NCI-H1105 treated with DMSO at 0.1 percent for 48 hours (cell line): ENCODE measurements at places on chromosomes 2 and 18.

- no peak for DNase-seq
These were observed 23.5 kb upstream of the PMAIP1 start for GRCh38 chr18:59876310-59876626.

- DNase-seq = no peak
These were observed 71.3 kb downstream of the VWA3B start for GRCh38 chr2:98158305-98158704.

DNA sequence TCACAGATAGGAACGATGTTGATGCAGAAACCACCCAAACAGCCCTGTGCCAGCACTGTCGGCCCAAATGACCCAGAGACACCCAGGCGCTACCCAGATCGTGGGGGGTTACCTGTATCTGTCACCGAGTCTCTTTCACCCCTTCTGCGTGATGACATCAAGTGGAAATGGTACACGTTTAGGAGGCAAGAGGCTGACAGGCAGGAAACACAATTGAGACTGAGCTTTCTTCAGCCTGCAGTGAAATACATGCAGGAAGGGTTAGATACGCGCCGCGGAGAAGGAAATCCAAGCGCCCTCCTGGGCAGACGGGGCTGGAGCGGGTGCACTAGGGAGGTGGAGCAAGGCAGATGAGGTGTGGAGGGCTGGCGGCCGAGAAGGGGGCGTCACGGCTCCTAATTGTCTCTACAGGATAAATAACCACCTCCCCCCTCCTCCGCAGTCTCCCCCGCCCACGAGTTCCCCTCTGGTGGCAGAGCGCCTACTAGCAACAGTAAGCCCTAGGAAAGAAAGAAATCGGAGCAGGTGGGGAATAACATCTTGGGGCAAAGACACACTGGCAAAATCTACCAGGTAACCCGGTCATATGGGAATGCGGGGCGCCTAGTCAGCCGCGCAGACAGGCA, at the start of gene RNF152:
TSS of gene RNF152 (minus strand) at position 325 of the 626 bp plus-strand sequence. CDS start 76,544 bp downstream, outside the sequence.
- peak; percentile 76 for DNase-seq

DNA sequence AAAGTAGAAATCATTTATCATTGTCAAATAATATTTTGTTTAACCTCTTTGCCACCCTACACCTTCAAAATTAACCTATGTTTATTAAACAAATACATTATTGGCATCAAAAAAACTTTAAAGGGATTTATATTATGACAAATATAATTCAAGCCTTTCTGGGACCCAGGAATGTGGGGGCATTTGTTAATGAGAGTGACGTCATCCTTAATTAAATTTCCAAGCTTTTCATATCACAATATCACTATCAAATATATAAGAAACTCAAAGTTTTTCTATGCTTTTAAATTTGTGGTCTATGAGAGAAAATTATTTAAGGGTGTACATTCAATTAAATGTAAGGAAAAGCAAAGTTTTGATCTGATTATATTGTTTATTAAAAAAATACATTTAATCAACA, 307.4 kb upstream of the POU3F3 start:
- DNase-seq = no peak

GRCh38 chr2:172215172-172215935, 112.7 kb upstream of the DLX2 start:
- DNase-seq = no peak

DNA sequence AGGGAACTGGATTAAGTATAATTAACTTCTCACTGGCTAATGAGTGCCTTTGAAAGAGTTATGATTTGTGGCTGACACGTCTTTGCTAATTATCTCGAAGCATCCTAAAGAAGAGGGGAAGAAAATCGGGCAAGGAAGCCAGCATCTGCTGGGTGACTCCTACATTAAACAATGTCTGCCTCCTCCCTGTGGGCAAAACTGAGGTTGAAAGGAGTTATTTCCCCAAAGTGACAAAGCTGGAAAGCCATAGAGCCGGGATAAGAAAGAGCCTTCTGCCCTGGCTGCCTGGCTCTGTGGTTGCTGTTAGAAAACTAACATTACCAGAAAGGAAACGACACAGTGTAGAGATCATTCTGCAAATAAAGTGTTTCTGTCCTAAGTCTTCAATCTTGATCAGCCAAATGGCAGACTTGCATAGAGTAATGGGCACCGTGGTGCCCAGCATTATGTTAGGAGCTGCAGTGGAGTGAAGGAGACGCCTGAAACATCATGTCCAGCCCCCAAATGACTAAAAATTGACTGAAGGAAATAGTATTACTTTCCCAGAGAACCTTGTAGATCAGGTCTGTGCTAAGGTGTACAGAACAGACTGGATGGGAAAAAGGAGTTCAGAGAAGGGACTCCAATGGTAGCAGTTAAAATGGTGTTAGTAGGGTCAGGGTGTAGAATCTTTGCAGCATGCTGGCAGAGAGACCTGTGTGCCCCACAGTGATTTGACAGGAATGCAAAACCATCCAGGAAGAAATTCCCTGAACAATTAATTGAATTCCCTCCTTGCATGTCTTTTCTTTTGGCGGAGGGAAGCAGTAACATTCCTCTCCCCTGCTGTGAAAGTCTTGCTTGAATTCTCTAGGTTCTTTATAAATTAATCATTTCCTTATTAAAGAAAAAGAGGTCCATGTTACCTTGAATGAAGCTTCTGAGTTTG, 44.4 kb downstream of the ALPK2 start:
- DNase-seq = peak; percentile 21

GRCh38 chr2:69272803-69273471, 114.1 kb downstream of the GFPT1 start:
- DNase-seq = no peak

GRCh38 chr2:68466361-68466777, 725 bp downstream of the FBXO48 start:
- no peak for DNase-seq

DNA sequence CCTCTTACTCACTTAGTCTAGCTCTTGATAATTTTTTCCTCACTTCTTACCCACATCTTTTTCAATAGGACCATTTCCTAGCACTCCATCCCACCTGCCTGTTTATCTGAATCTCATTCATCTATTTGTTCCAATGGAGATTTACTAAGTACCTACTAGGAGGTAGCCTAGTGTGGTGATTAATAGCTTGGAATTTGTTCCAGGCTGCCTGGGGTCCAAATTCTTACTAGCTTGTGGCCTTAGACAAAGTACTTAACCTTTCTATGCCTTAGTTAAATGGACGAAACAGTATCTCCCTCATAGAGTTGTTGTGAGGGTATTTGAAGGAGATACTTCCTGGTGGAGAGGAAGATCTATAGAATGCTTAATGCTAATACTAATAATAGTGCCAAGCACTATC, 42.9 kb upstream of the SERTAD2 start:
- DNase-seq = no peak

DNA sequence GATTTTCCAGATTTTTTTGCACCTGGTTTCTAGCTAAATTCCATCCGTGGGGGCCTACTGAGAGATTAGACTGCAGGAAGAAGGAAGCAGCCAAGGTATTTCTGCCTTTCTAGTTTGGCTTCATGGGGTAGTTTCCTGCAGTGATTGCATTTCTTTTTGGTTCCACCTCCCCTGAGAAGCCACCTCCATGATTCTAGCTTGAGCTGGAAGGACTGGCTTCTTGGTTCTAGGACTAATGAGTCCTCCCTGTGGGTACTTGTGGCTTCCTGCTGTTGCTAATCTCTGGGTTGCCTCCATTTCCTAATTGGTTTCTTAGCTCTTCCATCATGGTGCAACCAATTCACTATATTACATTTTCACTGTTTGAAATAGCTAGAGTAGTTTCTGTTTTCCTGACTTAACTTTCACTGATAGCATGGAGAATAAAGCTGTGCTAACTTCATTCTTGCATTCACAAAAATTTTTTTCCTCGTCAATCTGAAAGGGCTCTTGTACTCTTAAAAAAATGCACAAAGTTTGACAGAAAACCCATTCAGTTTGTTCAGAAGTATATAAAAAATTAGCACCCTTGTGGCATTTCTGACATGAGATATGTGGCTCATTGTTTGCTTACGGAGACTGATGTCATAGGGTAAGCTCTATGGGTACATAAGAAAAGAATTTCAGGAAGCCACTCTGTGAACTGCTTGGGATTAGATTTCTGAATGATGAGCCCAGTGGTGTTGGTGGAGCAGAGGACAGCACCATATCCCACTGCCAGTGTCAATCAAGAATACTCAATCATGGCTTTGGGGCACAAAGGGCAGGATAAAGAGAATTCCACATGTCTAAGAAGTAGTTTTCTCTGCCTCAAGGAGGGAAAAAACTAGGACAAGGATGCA, 242.8 kb upstream of the RBMS1 start:
- DNase-seq = no peak

DNA sequence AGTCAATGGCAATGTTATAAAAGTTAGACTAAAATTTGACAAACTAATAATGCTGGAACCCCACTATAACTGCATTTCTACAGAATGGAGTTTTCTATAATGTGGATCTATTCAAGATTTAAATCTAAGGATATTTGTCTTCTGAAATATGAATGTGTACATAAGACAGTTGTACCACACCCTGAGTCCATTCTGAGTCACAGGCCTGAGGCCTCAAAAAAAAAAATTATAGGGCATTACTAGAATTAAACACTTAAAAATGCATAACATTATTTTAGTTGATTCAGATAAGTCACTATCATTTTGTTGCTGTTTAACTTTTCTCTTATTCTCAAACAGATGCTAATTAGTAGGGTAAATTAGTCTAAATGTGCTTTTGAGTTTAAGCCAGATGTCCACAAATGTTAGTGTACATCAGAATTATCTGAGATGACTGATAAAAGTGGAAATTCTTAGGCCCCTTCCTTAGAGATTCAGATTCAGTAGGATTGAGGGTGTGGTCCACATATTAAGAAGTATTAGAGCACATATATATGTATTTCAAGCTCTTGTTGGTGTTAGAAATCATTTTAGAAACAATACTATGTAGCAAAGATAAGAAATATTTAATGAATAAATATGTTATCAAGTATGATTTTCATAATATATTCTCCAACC, 42.4 kb upstream of the COL5A2 start:
- DNase-seq = no peak

- DNase-seq = no peak
These were observed 85.4 kb upstream of the CABLES1 start for GRCh38 chr18:23049698-23050373.

DNA sequence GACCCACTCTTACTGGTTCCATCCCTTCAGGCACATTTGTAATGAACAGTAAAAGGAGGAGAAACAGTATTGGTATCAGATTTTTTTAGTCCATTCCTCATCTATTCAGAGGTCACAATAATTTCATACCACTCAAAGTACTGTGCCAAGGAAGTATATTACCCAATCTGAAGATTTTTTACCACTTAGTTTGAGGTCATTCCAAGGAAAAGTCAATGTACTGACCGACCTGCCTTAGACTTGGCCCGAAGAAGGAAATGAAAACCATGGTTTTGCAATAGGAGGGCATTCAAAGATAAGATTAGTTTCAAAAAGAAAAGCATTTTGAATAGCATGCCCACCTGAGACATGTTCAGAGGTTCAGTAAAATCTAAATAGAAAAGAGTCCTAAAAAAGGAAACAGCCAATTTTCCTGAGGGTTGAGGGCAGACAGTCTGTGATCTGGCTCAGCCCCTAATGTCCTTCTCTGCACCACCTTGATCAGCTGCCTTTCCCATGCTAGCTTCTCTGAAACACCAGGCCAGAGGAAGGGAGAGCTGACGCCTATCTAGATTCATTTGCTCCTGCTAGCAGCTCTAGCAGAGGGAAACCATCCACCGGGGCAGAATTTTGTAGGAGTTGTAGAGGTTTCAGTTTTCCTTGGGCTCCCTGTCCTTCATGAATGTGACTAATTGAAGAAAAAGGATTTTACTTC, 107.3 kb upstream of the FZD5 start:
- no peak for DNase-seq

- peak; percentile 32 for DNase-seq
These were observed 1342.7 kb upstream of the PIK3C3 start for GRCh38 chr18:40612356-40612755.

GRCh38 chr2:205245001-205245400, 437.3 kb upstream of the NRP2 start:
- DNase-seq = no peak

DNA sequence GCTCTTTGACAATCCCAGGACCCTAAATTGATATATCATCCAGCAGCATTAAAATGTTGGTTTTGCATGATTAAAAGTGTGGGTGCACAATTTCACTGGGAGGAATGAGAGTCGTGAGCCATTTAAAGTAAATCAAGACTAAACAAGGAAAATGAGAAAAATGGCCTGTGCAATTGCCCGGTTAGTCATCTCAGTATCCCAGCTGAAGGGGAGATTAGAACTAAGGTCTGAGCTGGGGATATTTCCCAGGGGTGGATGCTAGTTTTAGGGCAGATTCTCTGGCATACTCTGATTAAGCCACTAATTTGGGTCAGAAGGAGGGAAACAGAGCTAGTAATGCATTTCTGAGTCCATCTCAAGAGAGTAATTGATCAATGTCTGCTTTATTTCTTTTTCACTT, 177.2 kb downstream of the EN1 start:
- DNase-seq = no peak
